Cardiac muscle cell (in vitro differentiated cells and primary cell): ENCODE measurements at places on chromosomes 1 and 21. TPM values are rescaled to one million over a fixed set of nuclear protein-coding genes. Genes with fewer than 3 reads are reported as not detected.
A peak's percentile ranks its signal among the peaks of the same experiment; 100 is the strongest.

The CFHR5 gene
- total RNA-seq: 0.39 TPM in 1 of 2 replicates, not detected in the other

GRCh38 chr1:159964144-159964543, 10.1 kb upstream of the SLAMF9 start:
- no peak overlapping the region for H3K27ac ChIP-seq
- no peak for DNase-seq
- H3K4me1 ChIP-seq: no peaks in the 10 kb centered on the region
- peaks cover 2% of the 10 kb centered on the region for H3K27me3 ChIP-seq
- no peaks in the 10 kb centered on the region for H3K36me3 ChIP-seq

The PRAMEF4 gene
- not detected in 2 replicates for total RNA-seq

- no peaks in the 10 kb centered on the region for H3K36me3 ChIP-seq
- H3K27ac ChIP-seq: no peak overlapping the region
- H3K4me1 ChIP-seq: peaks cover 16% of the 10 kb centered on the region
- DNase-seq: peak; percentile 13
- no peak overlapping the region for H3K4me3 ChIP-seq
Measured at GRCh38 chr1:97636941-97637340, 283.9 kb downstream of the DPYD start.
